ENCODE measurements at places on chromosomes 12 and 14.

DNA sequence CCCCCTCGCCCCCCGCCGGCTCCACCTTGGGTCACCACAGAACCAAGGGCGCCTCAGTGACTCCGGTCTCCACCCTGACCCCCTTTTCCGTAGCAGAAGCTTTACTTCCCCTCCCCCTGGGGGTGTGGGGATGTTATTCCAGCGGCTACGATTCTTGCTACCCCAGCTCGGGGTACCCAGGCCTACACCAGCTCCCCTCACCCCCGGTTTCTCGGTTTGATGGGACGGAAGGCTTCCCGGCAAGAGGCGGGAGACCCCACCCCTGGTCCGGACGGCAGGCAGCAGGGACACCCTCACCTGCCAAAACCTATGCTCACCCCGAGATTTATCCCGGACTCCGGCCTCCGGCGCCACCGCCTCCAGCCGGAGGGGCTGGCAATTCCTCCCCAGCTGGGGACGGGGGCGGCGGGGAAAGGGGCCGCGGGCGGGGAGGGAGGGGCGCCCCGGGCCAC, 619 bp downstream of the RAB15 start:
- DNase-seq: no peak

DNA sequence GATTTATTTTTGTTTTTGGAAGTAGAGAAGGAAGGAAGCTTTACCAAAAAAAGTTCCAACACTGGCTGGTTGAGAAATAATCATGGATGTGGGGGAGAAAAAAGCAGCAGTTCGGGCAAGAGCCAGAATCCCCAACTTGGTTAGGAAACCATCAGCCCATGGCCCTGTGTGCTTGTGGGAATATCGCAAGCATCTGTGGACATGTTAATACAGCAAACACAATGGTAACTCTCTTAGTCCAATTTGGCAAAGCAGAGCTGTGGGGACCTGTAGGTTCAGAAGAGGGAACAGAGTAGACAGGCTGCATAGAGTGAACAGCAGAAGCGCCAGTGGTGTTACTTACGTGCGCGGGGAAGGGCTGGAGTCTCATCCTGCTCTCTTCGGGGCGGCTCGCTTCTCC, 46.8 kb downstream of the TCHP start:
- no peak for DNase-seq

- no peak for DNase-seq
Measured at GRCh38 chr14:94041551-94042346, 15.6 kb downstream of the OTUB2 start.

DNA sequence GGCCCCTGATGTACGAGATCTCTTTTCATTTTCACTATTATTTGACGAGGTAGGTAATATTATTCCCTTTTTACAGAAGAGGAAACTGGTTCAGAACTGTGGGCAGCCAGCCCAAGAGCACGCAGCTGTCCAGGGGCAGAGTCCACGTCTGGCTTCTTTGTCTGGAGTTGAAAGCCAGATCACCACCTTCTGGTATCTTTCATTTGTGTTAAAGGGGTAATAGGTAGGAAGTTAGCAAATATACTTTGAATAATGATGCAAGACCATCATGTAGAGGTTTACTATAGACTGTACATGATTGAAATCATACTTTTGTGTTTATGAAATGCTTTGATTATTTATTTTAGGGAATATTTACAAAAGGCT, 144.1 kb upstream of the AMIGO2 start:
- no peak for DNase-seq

DNA sequence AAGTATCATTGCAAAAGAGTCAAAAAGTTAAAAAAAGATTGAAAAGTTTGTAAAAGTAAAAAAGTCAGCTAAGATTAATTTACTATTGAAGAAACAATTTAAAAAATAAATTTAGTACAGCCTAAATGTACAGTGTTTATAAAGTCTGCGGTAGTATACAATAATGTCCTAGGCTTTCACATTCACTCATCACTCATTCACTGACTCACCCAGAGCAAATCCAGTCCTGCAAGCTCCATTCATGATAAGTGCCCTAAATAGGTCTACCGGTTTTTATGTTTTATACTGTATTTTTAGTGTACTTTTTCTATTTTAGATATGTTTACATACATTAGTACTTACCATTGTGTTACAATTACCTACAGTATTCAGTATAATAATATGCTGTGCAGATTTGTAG, 43.9 kb upstream of the ABCC9 start:
- DNase-seq: no peak

DNA sequence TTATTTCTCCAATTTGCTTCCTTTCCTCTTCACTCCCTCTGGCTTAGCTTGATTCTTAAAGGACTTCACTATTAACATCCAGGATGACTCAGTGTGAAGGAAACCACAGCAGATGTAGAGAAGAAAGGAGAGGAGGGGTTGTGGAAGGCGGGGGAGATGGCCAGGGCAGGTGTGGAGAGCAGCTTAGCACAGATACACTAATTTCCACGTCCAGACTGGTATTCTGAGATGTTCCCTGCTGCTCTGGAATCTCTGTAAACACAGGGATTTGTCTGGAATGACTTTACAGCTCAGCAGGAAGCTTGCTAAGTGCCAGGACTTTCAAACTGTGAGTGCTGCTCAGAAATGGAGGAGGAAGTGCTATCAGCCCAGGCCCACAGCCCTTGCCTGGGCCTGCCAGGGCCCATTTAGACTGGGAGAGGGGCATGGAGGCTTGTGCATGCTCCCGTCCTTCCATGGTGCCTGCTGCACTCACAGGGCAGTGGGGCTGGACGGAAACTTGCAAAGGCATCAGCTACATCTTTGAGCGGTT, 202.5 kb upstream of the DDHD1 start:
- no peak for DNase-seq

GRCh38 chr12:127742231-127742630, 524.7 kb upstream of the TMEM132C start:
- DNase-seq: no peak

- DNase-seq: peak; percentile 25
Measured at GRCh38 chr12:68319988-68320623, 12.1 kb downstream of the MDM1 start.

- no peak for DNase-seq
Measured at GRCh38 chr14:56004323-56004722, 113.9 kb upstream of the PELI2 start.
